ENCODE measurements at places on chromosomes 5 and 9. TPM values are rescaled to one million over a fixed set of nuclear protein-coding genes. Genes with fewer than 3 reads are reported as not detected.
A peak's percentile ranks its signal among the peaks of the same experiment; 100 is the strongest.

DNA sequence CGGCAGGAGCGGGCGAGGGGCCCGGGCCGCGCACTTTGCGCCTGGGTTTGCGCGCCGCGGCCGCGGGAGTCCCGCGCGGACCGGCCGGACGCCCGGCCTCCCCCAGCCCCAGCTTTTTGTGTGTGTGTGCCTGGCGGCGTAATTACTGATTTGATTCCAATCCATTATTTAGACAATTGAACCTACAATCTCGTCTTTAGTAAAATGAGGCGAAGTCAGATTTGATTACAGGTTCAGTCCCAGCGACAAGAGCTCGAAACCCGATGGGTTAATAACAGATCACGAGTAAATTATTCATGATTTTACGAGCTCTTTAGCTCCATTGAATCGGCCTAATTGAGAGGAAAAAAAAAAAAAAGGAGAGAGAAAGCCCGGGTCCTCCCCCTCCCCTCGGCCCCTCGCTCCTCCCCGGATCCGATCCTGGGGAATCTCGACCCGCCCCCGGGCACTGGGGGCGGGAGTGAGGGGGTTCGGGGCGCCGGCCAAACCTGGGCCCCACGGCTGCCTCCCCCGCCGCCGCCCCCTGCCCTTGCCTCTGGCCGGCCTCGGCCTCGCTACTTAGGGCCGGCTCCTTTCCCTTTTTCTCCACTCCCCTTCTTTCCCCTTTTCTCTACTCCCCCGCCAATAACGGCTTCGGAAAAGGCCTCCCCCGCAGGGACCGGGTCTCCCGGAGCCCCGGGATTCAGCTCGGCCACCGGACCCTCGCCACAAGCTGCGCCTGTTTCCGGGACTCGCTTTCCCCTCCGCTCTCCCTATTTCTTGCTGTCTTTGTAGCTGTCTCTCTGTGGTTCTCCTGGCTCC, 6.6 kb downstream of the LHX2 start:
- no peak for DNase-seq
- H3K4me3 ChIP-seq: peak overlapping the region; percentile 31
- peaks cover 85% of the 10 kb centered on the region for H3K27me3 ChIP-seq
- H3K4me1 ChIP-seq: peaks cover 10% of the 10 kb centered on the region

- no peak for DNase-seq
- H3K27ac ChIP-seq: no peak overlapping the region
- peaks cover 2% of the 10 kb centered on the region for H3K4me1 ChIP-seq
Observed at GRCh38 chr9:8420416-8420815, 620.8 kb upstream of the DMAC1 start.

DNA sequence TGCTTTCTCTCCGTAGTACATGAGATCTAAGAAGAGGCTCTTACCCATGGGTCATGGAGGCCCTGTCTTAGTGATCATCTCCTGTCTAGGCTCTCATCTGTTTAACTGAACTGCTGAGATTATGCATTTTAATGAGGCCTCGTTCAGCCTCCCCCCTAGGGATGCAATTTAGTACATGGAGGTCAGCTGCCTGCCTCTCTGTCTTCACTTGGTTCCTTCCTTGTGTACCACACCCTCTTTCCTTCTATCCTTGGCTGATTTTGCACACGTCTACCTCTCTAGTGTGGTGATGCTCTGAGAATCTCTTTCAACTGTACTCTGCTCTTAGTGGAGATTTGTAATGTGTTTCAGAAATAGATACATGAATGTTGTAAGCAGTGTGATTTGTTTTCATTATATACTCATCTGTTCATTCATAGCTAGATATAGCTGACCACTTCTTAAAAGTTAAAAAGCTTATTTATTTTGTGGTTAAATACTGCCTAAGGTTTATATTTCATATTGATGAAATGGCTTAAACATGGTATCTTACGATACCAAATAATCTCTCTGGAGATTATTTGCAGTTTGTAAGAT, 3.5 kb upstream of the ACTBL2 start:
- peaks cover 4% of the 10 kb centered on the region for H3K27me3 ChIP-seq
- peaks cover 3% of the 10 kb centered on the region for H3K4me1 ChIP-seq
- H3K27ac ChIP-seq: no peak overlapping the region
- H3K4me3 ChIP-seq: no peak overlapping the region

DNA sequence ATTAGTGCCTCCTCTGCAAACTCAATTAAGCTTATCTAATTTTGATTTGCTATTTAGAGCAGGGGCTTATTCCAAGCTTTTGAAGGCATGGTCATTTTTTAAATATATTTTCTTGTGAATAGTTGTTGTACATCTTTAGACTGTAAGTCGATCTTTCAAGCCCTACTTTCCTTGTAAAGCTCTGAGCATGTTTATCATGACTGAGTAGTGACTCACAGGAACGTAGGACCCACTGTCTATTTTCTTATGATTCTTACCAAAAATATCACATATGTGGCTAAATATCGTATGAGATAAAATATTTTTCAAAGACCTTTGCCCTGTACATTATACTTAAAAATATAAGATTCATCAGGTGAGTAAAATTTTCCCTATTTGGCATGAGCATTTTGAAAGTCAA, 440.4 kb upstream of the GRIN3A start:
- H3K27me3 ChIP-seq: no peaks in the 10 kb centered on the region
- H3K4me3 ChIP-seq: no peak overlapping the region
- no peak for DNase-seq
- H3K27ac ChIP-seq: no peak overlapping the region
- no peaks in the 10 kb centered on the region for H3K36me3 ChIP-seq

DNA sequence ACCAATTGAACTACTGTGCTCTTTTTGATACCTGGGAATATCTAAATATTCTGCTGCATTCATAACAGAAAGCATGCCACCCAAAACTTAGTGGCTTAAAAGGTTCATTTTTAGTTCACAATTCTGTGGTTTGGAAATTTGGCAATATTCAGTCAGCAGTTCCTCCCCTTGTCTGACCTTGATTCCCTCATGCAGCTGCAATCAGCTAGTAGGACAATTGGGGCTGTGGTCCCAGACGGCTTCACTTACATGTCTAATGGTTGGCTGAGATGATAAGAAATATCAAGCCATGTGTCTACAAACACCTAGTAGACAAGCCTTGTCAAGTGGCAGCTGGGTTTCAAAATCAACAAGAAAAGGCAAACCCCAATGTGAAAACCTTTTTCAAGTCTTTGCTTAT, 51.3 kb downstream of the ANXA1 start:
- DNase-seq: no peak
- H3K27ac ChIP-seq: no peak overlapping the region
- H3K36me3 ChIP-seq: no peaks in the 10 kb centered on the region
- peaks cover under 1% of the 10 kb centered on the region for H3K27me3 ChIP-seq

DNA sequence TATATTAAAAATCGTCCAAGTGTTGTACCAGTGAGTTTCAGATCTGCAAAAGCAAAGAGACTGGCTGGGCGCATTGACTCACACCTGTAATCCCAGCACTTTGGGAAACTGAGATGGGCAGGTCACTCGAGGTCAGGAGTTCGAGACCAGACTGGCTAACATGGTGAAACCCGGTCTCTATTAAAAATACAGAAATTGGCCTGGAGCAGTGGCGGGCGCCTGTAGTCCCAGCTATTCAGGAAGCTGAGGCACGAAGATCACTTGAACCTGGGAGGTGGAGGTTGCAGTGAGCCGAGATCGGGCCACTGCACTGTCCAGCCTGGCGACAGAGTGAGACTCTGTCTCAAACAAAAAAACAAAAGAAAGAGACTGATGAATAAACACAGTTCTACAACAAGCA, 18.3 kb upstream of the B4GALT1 start:
- DNase-seq: no peak
- H3K27ac ChIP-seq: no peak overlapping the region
- no peaks in the 10 kb centered on the region for H3K36me3 ChIP-seq
- H3K4me1 ChIP-seq: peaks cover 3% of the 10 kb centered on the region
- peaks cover 10% of the 10 kb centered on the region for H3K27me3 ChIP-seq
- H3K4me3 ChIP-seq: no peak overlapping the region

DNA sequence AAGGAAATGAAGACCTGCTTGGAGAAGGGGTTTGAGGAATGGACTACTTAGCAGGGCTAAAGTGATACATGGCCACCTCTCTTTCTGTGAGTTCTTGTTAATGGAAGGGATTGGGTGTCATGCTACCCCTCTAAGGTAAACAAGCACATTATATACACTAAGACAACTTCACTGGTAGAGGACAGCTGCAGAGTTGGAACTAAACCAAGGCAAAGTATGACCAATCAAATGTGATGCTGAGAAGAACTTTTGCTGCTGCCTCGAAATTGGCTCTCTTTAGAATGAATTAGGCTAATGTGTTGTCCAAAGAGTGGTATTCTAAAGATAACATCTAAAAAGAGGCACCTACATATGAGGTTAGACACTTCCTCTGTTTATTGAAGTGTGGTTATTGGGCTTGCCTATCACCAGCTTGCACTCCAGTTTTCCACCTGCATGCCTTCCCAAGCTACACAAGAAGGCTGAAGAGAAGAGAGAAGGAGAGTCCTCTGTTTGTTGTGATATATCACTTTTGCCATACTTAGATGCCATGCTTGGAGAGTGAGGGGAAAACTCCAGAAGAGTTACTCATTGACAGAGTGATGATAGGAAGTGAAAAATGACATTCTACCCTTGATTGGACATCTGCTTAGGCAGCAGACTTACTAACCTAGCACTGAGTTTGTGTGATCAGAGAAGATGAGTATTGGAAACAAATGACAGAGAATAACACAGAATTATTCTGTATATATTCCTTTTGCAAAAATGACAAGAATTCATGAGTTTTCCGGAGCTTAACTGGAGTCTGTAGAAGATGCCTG, 536.1 kb downstream of the ZNF608 start:
- H3K27ac ChIP-seq: no peak overlapping the region
- H3K4me3 ChIP-seq: no peak overlapping the region
- DNase-seq: no peak
- H3K4me1 ChIP-seq: no peaks in the 10 kb centered on the region

GRCh38 chr9:70156729-70157128, 102.0 kb upstream of the SMC5 start:
- no peak overlapping the region for H3K4me3 ChIP-seq
- no peak overlapping the region for H3K27ac ChIP-seq
- H3K27me3 ChIP-seq: no peaks in the 10 kb centered on the region
- no peak for DNase-seq

GRCh38 chr5:67303356-67303755, 106.8 kb upstream of the CD180 start:
- no peaks in the 10 kb centered on the region for H3K36me3 ChIP-seq
- H3K27ac ChIP-seq: no peak overlapping the region
- peaks cover 2% of the 10 kb centered on the region for H3K27me3 ChIP-seq
- DNase-seq: no peak
- no peak overlapping the region for H3K4me3 ChIP-seq

DNA sequence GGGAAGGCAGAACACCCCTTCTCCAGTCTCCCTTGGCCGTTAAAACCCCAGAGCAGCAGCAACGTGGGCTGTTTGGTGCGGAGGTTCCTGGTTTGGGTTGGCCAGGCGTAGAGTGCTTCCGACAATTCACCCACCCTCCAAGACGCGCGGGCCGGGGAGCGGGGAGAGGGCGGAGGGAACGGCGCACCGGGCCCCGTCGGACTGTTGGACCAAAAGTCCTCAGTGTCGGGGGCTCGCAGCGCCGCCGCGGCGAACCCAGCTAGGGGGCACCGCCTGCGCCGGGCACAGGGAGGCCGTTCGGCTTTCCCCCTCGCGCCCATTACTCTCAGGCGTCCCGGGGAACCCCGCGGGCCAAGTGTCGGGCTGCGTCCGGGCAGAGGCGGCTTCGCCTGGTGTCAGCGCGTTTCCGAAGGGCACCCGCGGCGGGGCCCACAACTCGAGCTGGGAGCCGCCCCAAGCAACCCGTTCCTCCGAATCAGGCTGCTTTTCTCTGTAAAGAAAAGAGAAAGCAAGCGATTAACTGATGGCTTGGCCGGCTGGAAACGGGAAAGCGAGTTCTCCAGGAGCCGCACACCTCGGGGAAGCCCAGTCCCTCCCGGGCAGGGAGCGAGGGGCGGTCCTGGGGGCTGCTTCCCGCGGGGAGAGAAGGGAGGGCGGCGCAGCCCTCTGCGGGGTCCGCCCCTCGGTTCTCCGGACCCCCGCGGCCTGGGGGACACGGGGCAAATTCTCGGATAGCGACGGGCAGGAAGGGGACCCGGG, 145.5 kb downstream of the ERCC6L2 start:
- peak overlapping the region; percentile 90 for H3K4me3 ChIP-seq
- peaks cover 9% of the 10 kb centered on the region for H3K27me3 ChIP-seq
- peaks cover 7% of the 10 kb centered on the region for H3K36me3 ChIP-seq

DNA sequence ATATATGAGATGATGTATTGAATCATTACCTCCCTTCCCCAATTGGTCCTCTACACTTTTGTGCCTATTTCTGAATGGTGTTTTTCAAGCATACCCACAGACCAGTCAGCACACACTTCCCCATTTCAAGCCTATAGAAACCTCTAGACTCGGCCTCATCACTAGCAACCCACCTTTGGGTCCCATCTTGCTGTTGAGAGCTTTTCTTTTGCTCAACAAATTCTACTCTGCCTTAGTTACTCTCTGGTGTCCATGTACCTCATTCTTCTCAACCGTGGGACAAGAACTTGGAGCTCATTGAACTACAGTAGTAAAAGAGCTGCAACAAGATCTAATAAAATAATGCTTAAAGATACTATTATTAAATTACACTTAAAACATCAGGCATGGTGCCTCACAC, 49.0 kb upstream of the KDM4C start:
- no peak for DNase-seq
- H3K36me3 ChIP-seq: no peaks in the 10 kb centered on the region
- no peak overlapping the region for H3K4me3 ChIP-seq
- H3K4me1 ChIP-seq: peaks cover 8% of the 10 kb centered on the region
- H3K27me3 ChIP-seq: no peaks in the 10 kb centered on the region

GRCh38 chr9:69885474-69885929, 64.9 kb downstream of the CFAP95 start:
- H3K36me3 ChIP-seq: no peaks in the 10 kb centered on the region
- no peak for DNase-seq
- no peak overlapping the region for H3K4me3 ChIP-seq
- H3K27me3 ChIP-seq: peaks cover 3% of the 10 kb centered on the region

DNA sequence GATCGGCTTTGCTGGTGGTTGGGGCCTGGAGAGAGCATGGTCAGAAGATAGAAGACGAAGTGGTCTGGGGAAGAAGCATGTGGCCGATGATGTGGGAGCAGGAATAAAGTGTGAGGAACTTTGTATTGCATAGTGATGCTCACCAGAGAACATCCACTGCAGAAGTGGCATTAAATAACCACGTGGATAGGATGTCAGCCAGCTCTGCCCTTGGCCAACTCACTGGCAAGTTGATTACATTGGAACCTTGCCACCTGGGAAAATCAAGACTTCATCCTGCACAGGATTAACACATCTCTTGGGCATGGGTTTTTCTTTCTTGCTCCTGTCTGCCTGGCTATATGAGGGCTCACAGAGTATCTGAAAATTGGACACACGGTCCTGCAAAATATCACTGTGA, 217.4 kb downstream of the DMRT2 start:
- no peaks in the 10 kb centered on the region for H3K36me3 ChIP-seq
- no peak overlapping the region for H3K4me3 ChIP-seq
- H3K27ac ChIP-seq: no peak overlapping the region
- H3K4me1 ChIP-seq: no peaks in the 10 kb centered on the region
- no peaks in the 10 kb centered on the region for H3K27me3 ChIP-seq

GRCh38 chr9:15246243-15246642, 60.8 kb downstream of the TTC39B start:
- no peak for DNase-seq
- peaks cover 17% of the 10 kb centered on the region for H3K4me1 ChIP-seq
- no peak overlapping the region for H3K4me3 ChIP-seq
- peaks cover 23% of the 10 kb centered on the region for H3K36me3 ChIP-seq
- no peaks in the 10 kb centered on the region for H3K27me3 ChIP-seq

Gene NACC2
- total RNA-seq: 10.5 TPM

Gene ACTBL2
- total RNA-seq: not detected

Gene GRXCR2
- not detected for total RNA-seq

Gene LAMC3
- 0.19 TPM for total RNA-seq

Gene SPATA31D1
- total RNA-seq: not detected

Gene DRD1
- total RNA-seq: not detected

All from activated naive CD8-positive, alpha-beta T cell treated with anti-CD3 and anti-CD28 coated beads, Interleukin-2, amount 10 ng/mL, durations not matched to agents 7 days and 5 days (primary cell).